ENCODE measurements at places on chromosomes 7 and 10.
A peak's percentile ranks its signal among the peaks of the same experiment; 100 is the strongest.

DNA sequence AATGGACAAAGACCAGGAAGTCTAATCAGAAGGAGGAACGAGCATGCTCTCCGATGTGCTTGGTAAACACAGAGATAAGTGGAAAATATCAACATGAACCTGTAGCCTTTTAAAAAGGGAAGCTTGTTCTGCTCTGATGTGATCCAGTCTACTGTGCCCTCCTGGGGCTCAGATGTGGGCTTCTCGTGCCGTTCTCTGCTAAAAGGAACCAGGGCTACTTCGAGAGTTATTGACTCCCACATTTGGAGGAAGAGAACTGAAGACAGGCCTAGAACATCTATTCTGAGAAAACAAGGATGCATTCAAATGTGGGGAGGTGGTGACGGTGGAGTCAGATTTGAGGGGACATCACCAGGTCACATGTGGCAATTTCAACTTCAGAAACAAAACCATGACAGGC is 325.4 kb downstream of the GLRX3 start:
- no peak for DNase-seq

DNA sequence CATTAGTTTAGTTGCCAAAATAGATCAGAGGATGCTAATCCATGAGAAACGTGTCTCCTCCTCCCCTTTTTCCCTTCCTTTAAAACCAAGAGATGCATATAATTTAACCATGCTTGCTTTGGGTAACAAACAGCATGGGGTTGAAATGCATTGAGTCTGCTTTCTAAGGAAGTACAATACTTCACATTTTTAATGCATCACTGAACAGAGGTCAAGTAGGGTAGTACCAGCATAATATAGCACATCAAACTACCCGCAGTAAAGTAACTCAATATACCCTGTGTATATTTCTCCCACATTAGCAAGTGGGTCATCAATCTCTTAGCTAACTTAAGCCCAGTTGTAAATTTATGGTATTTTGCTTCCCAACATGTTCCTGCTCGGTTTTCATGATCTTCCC is 239.3 kb upstream of the SEMA3C start:
- no peak for DNase-seq

GRCh38 chr10:43939939-43940820 is 291.5 kb upstream of the ZNF32 start:
- peak; percentile 11 for DNase-seq

DNA sequence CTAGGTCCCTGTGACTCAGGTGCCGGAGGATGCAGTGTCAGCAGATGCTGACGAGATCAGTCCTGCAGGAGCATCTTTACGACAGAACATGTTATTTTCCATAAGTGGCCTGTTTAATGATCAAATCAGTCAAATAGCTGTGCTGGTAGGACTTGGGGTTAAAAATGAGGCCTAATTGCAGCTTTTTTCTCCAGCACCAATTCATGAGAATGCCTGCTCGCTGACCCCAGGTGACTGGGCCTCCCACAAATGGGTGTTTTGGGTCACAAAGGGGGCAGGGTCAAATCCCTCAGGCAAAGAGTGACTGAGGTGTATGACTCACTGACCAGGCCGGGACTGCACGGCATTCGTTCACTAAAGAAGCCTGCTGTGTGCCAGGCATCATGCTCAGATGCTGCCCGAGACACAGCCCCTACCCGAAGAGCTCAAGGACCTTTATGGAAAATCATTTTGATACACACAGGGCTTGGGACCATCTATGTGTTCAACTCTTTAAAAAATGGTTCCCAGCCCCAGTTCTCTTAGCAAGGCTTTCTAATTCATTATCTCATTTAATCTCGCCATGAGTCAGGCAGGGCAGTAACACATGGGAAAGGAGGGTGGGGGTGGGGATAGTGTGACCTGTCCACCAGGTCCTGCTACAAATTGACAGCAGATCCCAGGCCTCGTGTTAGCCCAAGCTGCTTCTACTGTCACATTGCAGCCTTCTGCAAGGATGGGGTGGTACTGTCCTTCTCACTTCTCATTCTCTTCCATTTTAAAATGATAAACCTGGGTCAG is 21.1 kb downstream of the ZNF775 start:
- DNase-seq = peak; percentile 16

DNA sequence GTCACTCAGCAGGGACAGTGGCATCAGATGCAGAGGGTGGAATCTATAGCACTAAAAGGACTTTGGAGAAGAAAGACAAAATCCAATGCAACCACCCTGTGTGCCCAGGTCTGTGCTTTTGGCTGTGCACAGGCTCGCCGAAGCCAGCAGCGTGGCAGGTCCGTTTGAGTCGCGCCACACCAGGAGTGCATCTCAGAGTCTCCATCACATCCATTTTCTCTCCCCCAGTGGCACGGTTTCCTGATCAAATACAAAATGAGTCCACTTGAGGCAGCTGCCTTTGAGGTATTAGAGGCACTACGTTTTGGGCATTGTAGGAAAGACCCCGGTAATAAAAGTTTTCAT is 23.4 kb upstream of the PROSER2 start:
- no peak for DNase-seq

GRCh38 chr10:102122450-102122849 is 2.3 kb upstream of the LDB1 start:
- no peak for DNase-seq

- no peak for DNase-seq
Observed at GRCh38 chr7:55100544-55101327, 81.9 kb downstream of the EGFR start.

DNA sequence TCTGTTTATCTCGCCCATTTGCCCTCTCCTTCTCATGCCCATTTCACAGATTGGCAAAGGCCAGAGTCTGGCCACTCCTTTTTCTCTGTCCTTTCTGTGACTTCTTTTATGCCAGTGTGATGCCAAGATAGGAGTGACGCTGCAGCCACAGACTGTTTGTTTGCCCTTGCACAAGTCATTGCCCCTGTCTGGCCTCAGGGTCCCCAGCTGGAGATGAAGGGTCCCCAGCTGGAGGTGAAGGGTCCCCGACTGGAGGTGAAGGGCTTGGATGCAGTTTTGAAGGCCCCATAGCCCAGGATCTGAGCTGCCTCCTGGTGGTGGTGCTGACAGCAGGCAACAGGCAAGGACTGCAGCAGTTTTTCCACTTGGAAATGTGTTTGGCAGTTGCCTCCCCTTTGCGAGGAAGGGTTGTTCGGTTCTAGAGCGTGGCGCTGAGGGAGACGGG is 50.8 kb upstream of the SLC29A3 start:
- DNase-seq = peak; percentile 63

DNA sequence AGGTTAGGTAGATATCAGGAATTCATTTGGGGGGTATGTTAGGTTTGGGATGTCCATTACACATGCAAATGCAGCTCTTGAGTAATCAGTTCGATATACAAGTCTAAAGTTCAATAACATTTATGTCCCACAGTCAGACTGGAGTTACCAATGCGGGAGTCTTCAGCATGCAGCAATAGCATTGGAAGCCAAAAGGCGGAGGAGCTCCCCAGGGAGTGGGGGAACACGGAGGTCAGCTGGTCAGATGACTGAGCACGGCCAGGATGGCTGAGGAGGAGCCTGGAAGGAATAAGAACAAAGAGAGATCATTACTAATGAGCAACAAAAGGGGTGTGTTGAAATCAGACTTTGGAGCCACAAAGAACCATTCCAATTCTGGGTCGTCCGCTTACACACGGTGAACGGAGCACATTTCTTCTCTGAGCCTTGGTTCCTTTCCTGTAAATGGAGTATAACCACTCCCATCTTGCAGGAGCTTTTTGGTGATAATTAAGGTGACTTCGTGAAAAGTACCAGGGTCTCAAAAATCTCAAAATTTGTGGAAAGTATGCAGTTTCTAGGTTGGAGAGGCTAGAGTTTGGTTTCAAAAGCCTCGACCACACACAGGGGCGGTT is 478 bp upstream of the ZNF22 start:
- peak; percentile 77 for DNase-seq

DNA sequence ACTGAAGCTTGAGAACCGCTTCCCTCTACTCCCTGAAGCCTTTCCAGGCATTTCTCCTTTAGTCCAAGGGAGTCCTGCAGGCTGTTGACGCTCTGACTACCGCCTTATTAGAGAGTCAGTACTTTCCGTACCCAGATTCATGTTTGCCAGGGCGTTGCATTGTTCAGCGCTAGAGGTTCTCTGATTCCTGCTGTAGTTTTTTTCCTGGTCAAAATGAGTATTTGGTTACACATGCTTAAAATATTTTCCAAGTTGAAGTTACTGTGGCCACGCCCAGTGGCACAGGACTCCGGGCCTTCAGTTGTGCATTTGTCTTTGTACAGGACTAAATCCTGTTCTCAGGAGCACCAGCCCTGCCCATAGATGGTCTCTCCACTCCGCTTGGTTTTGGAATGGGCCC is 7.9 kb downstream of the MTURN start:
- peak; percentile 42 for DNase-seq

- peak; percentile 13 for DNase-seq
Observed at GRCh38 chr10:123236126-123236525, 81.9 kb downstream of the BUB3 start.

- peak; percentile 83 for DNase-seq
Observed at GRCh38 chr10:95350219-95350829, 59.5 kb upstream of the PDLIM1 start.

GRCh38 chr7:99143521-99143852 is 421 bp downstream of the SMURF1 start:
- DNase-seq = no peak

- no peak for DNase-seq
Observed at GRCh38 chr10:132311338-132311939, 3.7 kb upstream of the STK32C start.

GRCh38 chr10:28211759-28212158 is 91.1 kb downstream of the MPP7 start:
- DNase-seq = no peak

GRCh38 chr7:26500749-26501352 is 209.2 kb downstream of the SNX10 start:
- DNase-seq = peak; percentile 54

GRCh38 chr7:151687523-151688235 is 168.0 kb upstream of the RHEB start:
- peak; percentile 96 for DNase-seq

GRCh38 chr10:61918140-61918539 is 16.6 kb downstream of the ARID5B start:
- no peak for DNase-seq

DNA sequence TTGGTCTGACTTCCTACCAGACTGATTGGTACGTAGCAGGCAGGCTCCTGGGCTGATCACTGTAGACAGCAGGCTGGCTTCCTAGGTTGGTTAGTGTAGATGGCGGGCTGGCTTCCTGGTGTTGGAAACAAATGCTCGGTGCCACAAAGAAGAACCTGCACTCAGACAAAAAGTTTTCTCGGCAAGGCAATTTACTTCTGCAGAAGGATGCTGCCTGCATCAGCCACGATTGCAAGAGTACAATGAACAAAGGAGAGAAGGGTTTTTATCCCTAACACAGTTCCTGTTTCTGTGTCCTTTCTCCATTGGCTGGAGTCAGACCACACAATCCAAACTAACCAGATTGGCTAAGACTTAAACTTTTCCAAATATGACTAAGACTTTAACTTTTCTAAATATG is 123.6 kb upstream of the PPP2R2D start:
- no peak for DNase-seq

- peak; percentile 35 for DNase-seq
Observed at GRCh38 chr10:30383356-30383755, 34.3 kb upstream of the MTPAP start.

DNA sequence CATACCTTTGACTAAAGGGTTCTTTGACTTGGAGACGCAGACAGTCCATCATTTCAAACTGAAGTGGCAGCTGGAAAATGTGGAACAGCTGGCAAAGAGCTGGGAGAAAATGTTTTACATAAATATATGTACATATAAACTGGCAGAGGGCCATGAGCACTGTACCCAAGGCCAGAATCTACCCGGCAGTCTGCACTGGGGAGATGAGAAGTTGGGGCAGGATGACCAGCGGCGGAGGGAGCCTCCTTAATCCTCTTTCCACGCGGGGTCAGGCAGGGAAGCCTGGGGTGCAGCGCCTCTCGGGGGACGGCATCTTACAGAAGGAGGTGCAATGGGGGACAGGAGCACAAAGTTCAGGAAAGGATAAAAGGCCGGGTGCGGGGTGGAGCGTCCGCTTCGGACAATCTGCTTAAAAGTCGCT is 1.3 kb downstream of the GLI3 start:
- DNase-seq = no peak

GRCh38 chr10:72318418-72319262 is 36.1 kb downstream of the DNAJB12 start:
- DNase-seq = no peak

DNA sequence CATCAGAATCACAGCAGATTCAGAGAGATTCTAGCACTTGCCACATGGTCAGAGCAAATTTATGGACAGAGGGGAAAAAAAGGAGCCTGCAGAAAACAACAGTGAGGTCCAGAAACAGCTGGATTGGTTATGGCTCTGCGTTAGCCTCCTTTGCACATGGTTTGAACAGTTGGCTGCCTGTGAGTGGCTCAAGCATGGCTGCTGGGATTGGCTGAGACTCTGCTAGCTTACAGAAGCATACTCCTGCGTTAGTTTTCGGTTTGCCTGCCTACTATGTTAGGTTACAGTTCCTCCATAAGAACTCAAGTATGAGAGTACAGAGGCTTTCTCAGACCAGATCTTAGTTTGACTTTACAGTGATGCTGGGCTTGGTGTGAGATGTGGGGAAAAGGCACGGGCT is 80.7 kb upstream of the WDR11 start:
- DNase-seq = no peak

- DNase-seq = peak; percentile 95
Observed at GRCh38 chr7:19404912-19405329, 259.7 kb upstream of the FERD3L start.

DNA sequence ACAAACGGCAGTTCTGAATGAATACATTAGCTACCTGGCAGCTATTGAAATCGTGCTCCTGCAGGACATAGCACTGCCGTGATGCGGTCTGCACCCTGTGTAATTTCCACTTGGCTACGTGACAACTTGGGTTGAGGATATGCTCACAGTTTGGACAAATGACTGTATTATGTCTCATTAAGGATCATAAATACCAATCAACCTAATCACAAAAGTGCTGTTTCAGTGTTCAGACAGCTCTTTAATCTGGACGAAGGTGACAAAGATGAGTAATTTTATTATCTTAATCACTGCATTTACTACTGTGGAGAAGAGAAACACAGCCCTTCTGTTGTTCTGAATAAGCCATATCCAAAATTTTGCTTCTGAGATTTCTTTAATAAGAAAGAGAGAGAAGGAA is 210.8 kb upstream of the PFKP start:
- DNase-seq = no peak

- DNase-seq = no peak
Observed at GRCh38 chr10:6490614-6491013, 89.5 kb downstream of the PRKCQ start.

DNA sequence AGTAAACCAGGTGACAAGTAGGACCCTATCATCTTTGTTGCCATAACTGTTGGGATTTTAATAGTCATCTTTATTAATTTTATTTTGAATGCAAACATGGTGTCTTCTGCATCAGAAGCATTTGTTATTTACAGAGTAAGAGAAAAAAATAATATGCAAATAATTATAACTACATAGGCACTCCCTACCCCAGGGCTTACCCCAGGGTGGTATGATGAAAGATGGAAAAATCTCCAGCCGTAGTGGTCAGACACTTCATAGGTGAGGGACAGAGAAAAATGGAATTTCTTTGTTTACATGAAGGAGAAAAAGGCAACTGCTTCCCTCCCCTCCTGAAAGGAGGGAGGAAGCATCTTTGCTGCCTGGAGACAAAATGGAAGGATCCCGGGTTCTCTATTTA is 29.7 kb downstream of the STOX1 start:
- DNase-seq = no peak

GRCh38 chr7:75931680-75932079 is 16.7 kb downstream of the POR start:
- no peak for DNase-seq

- DNase-seq = no peak
Observed at GRCh38 chr10:14116021-14116420, 214.7 kb downstream of the FRMD4A start.

GRCh38 chr7:133359449-133359848 is 106.6 kb downstream of the EXOC4 start:
- no peak for DNase-seq
